Foreskin fibroblast (primary cell): ENCODE measurements at places on chromosomes 12 and 14.

GRCh38 chr12:132366341-132366861 lies 37.0 kb upstream of the GALNT9 start:
- no peak for DNase-seq

- DNase-seq: no peak
Measured at GRCh38 chr14:39006721-39007410, 96.2 kb downstream of the SEC23A start.

DNA sequence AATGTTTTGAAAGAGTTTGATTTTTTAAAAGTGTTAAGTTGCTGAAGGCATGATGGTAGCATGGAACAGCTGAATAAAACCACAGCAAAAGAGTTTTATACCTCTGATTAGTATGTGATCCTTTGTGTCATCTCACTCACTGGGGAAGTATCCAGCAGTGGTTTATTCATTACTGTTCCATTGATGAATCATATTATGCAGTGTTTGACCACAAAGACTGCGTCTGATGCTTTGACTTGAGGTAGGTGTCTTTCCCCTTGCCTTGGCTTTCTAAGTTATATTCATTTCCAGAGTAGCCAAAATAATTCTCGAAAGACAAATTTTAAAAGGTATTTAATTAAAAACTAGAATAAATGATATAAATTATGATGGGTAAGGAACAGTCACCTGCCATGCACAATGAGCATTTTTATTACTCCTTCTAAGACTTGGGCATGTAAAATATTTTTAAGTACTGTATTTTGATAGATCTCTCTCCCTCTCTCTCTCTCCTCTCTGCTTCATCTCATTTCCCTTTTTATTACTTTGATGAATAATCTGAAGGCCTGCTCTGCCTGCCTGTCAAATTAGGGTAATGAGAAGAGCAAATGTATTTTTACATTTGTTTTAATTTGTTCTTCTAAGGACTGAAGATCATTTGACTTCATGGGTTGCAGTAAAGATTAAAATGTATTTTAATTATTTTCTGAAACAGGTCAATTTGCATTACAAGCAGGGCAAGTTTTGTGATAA lies 164.9 kb downstream of the NAV3 start:
- DNase-seq: peak; percentile 66

GRCh38 chr12:44780221-44780790 lies 95.8 kb downstream of the NELL2 start:
- no peak for DNase-seq

GRCh38 chr14:99773521-99774497 lies 19.4 kb upstream of the EML1 start:
- DNase-seq: no peak

GRCh38 chr12:85095501-85095900 lies 59.4 kb downstream of the LRRIQ1 start:
- DNase-seq: no peak

DNA sequence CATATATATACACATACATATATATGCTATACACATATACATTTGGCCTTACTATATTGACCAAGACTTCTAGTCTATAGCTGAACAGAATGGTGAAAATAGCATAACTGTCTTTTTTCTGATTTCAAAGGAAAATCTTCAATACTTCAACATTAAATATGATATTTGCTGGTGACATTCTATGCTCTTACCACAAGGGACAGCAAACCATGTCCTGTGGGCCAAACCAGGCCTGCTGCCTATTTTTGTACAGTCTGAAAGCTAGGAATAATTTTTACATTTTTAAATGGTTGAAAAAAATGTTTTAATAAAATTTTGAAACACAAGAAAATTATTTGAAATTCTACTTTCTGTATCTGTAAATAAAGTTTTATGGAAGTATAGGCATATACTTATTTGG lies 63.6 kb downstream of the EML5 start:
- DNase-seq: no peak

DNA sequence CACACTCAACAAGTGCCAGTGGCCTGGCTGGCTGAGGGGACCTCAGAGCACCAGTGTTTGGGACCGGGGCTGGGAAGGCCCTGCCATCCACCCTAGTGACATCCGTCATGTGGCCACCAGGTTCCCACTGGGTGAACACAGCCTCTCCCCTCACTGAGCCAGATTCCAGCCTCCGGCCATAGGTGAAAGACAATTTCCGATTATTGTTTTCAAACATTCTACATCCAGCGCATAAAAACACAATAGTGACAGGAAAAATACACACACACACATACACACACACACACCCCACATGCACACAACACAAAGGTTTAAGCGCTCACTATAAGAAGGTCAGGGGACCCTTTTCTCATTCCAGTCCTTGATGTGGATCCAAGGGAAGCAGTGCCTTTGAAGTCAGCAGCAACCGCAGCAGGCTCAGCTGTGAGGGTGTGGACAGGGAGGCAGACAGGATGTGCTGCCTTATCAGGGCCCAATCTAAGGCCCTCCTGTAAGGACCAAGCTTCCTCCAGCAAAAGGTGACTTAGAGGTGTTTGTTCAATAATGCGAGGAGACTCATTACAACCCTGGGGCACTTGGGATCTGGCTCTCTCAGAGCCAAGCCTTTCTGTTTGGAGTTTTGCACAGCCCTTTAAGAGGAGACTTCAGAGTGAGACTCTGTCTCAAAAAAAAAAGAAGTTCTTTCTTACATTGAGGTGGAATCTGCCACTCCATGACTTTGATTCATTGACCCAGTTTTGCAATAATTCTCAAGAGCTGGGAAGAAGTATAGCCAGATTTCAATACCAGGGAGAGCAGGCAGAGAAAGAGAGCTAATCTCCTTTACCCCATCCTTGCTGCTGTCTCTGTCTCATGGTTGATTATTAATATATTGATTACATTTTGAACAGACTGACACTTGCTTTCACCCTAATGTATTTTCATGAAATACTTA lies 227.8 kb downstream of the ZFP36L1 start:
- DNase-seq: peak; percentile 41

- DNase-seq: peak; percentile 61
Measured at GRCh38 chr14:66105815-66106214, 380.4 kb upstream of the CCDC196 start.

- DNase-seq: no peak
Measured at GRCh38 chr12:74980510-74980909, 229.1 kb downstream of the KCNC2 start.

- peak; percentile 26 for DNase-seq
Measured at GRCh38 chr12:126784328-126784921, 1482.5 kb upstream of the TMEM132C start.

DNA sequence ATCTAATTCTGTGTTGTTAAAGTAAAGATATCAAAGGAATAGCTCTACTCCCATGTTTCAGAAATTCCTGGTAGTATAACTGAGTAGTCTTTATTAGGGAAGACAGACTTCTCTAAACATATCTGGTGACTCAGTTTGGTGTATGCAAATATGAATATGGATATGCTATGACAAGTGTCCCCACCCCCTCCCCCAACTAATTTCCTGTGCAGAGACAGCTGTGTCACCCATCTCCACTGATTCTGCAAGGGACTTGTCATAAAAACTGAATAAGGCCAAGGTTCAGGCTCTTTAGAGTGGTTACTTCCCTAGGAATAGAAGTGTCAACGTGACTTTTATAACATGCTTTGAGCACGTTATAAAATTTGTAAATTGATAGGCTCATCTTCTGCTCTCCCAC lies 429.1 kb downstream of the DAD1 start:
- DNase-seq: no peak

GRCh38 chr12:9706086-9706685 lies 26.7 kb downstream of the CLECL1 start:
- DNase-seq: no peak

DNA sequence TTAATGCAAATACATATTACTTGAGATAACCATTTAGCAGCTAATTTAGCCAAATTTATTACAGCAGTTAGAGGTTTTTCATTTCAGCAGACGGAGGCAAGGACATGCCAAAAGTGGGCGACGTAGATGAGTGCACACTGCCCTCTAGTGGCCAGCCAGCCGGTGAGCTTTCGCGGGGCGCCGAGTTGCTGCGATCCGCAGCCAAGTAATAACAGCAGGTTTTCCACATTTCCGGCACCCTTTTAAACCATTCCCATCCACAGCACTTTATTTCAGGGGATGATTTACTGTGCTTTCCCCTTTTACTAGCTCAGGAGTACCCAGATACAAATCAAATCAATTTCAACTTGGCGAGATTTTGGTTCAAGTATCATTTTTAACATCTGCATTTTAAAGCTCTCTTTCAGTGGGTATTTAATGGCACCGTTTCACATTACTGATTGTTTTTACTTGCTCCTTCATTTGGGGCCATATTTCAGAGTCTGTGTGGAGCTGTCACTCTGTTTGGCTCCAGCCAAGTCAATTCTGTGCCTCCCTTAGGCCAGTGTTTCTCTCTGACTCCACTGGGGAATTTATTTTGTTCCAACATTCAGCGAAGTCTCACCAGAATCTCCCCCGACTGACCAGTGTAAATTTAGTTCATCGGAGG lies 158.0 kb downstream of the EGLN3 start:
- DNase-seq: peak; percentile 91

DNA sequence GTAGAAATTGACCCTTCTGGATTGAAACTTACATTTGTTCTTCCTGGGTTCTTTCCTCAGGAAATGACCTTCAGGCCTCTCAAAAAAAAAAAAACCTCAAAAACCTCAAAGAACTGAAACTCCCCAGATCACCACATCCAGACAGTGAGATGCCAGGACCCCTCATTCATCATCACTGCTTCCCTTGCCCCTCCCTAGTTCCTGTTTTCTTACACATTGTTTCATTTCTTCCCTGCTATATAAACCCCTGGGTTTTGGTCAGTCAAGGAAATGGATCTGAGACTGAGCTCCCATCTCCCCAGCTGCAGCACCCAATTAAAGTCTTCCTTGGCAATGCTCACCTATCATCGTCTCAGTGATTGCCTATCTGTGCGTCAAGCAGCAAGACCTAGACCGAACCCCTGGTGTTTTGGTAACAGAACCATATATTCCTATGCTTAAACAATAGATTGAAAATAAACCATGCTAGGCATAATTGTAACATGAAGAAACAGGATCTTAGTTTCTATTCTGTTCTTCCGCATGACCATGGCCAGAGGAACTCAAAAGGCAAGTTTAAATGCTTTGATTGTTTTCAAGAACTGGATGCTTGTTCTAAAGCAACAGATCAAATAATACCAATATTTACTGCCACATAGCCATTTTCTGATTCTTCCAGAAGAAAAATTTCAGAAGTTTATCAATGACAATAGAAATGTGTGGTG lies 108.0 kb upstream of the MAX start:
- peak; percentile 24 for DNase-seq

GRCh38 chr12:56230432-56231183 lies 757 bp downstream of the SLC39A5 start:
- no peak for DNase-seq

DNA sequence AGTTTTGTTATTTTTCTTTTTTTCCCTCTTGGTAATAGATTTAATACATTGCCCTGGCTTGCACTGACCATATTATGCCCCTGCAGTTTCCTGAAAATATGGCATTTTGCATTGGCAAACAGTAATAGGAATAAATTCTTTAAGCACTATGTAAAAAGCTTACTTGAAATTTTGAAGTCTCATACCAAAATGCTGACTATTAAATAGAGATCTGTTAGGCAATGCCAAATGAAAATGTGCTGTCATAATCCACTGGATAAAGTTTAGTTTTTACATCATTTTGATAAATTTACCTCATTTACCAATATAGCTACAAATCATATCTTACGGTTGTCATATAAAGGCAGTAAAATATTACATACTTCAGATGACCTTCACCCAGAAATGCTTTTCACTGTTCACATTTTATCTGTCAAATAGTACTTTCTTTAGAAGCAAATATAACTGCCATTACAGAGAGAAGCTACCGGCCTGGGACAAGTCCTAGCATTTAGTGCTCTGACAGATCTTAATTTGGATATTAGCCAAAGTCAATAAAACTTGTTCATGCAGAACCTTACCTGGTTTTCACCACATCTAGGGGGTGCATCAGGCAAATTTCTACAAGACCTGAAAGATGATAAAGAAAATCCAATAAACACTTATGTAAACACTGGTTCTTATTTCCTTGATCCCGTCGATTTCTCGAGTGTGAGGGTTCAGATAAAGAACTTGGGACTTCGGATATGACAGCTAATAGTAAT lies 212.9 kb downstream of the PAX9 start:
- no peak for DNase-seq

- DNase-seq: no peak
Measured at GRCh38 chr14:51044961-51045360, 49.9 kb downstream of the TRIM9 start.

- DNase-seq: peak; percentile 34
Measured at GRCh38 chr12:12715459-12716150, 1.6 kb upstream of the CDKN1B start.

DNA sequence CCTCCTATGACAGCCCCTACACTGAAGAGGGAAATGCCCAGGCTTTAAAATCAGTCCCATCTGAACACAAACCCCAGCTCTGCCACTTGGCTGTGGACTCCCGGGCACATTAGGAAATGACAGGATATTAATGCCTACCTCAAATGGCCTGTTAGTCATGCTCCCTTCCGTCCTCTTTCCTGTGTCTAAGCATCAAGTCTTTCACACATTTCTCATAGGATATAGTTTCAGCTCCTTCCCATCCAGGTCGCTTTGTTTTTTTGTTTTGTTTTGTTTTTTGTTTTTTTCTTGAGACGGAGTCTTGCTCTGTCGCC lies 16.1 kb downstream of the PLEK2 start:
- DNase-seq: no peak

DNA sequence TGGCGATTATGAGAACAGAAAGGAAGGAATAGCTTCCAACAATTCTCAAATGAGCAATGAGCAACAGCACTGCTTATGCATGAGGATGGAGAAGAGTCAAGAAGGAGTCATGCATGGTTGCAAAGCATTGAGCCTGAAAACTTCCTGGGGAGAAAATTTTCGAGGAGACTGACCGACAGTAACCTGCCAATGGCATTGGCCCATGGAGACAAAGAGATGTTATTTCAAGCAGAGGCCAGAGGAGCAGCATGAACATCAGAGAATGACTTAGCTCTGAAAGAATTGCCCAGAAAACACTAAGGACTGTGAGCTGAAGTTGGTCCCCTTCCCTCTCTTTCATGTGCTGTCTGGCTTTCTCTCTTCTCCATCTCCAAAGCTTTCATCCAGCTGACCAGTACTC lies 343.4 kb downstream of the ADAMTS20 start:
- DNase-seq: no peak
